MM.1S (cell line): ENCODE measurements at places on chromosomes 5 and 9.

DNA sequence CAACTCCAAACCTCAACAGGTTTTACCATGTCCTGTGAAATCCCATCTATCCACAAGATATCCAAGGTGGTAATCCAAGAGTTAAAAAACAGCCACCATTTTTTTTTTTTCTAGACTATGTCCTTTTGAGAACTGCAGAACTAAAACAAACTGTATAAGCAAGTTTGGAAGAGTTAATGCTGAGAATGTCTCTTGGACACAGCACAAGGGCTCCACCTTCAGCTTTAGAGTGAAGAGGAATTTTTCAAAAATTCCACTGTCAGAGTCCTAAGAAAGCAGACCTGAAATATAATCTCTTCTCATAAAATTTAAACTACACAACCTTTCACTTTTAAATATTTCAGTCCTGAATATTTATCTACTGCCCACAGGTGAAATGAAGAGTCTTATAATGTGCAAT, 167.8 kb upstream of the CCNG1 start:
- peak; percentile 63 for DNase-seq

GRCh38 chr9:4822057-4822456, 29.3 kb downstream of the RCL1 start:
- DNase-seq: no peak

GRCh38 chr5:102561894-102562760, 63.3 kb upstream of the SLCO6A1 start:
- peak; percentile 24 for DNase-seq

DNA sequence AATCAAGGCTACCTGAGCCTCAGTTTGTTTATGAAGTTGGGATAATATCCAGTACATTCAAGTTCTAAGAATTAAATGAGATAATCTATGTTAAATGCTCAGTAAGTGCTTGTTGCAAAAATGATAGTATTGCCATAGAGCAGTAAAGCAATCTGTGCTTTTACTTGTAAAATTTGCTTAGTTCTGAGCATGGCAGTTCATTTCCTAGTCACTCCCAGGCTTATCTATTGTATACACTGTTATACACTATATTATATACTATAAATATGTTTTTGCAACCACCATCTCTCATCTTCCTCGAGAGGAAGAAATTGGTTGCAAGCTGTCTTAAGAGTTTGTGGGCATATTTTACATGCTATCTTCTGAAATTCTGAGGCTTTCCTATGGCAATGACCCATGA, 63.4 kb downstream of the MTREX start:
- no peak for DNase-seq

- no peak for DNase-seq
Observed at GRCh38 chr9:12695474-12695873, 2.3 kb downstream of the TYRP1 start.

GRCh38 chr5:1507457-1507856, 16.3 kb downstream of the LPCAT1 start:
- DNase-seq: no peak

DNA sequence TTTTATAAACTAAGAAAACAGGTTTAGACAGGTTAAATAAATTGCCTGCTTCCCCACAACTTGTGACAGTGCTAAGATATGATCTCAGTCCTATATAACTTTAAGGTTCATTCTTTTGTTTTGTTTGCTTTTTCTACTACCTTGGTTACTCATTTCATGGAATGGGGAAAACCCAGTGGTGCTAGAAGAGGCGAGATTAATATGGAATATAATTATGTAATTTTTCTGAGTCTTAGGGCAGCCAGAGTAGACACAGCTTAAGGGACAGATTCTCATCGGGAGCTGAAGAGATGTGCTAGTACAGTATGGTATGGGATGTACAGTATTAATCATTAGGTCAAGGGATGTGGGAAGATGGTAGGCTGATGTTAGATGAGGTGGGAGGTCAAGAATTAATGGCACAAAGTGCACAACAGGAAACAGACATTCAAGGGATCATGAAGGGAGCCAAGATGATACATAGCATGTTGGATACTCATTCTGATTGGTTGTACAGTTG, 6.2 kb downstream of the TRIM32 start:
- no peak for DNase-seq

DNA sequence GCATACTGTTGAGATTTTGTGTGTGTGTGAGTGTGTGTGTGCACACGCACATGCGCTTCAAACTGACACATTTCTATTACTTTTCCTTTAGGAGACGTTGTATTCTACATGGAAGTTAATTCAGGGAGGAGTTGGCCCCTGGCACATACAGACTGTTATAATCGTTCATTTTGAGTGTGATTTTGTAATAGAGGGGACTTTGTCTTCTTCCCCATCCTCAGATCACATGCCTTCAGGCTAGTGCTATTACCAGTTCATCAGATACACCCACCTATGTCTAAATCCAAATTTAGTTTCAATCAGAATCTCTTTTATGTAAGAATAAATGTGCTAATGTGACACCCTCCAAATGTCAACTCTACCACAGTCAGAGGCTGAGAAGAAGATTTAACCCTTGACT, 90.2 kb downstream of the FBXO4 start:
- DNase-seq: no peak

- no peak for DNase-seq
Observed at GRCh38 chr9:129597355-129598088, 23.4 kb downstream of the C9orf50 start.

- DNase-seq: no peak
Observed at GRCh38 chr5:169719360-169720314, 82.6 kb downstream of the DOCK2 start.

DNA sequence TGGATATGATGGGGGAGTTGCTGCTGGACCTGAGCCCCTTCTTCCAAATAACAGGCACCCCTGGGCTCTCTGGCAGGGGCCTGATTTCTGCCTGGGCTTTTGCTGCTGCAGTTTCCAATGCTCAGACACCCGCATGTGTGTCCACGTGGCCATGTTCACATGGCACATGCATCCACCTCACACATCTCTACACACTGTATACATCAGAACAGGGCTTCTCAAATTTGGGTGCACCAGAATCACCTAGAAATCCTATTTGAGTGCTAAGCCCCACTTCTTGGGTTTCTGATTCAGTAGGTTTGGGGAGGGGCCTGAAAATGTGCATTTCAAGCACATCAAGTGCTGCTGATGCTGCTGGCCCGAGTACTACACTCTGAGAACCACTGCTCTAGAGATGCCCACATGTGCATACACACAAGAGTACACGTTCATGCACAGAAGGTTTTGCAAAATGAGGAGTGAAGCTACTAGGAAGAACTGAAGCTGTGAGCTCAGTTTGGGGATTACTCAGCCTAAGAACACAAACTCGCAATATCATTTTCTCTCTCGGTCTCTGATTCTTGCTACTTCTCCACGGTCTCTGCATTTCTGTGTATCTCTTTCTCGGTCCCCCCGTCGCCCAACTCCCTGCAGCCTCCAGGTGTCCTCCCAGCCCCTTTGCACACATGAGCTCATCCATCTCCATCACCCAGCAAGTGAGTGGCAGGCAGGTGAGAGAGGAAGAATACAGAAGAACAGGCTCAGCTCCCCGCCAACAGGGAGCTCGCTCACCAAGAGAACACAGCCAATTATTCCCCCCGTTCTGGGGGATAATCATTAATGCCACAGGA, 97.0 kb downstream of the PCDH1 start:
- no peak for DNase-seq

- DNase-seq: no peak
Observed at GRCh38 chr9:114093031-114093471, 6.0 kb downstream of the KIF12 start.

GRCh38 chr9:357560-357959, 142.9 kb downstream of the DOCK8 start:
- DNase-seq: no peak

DNA sequence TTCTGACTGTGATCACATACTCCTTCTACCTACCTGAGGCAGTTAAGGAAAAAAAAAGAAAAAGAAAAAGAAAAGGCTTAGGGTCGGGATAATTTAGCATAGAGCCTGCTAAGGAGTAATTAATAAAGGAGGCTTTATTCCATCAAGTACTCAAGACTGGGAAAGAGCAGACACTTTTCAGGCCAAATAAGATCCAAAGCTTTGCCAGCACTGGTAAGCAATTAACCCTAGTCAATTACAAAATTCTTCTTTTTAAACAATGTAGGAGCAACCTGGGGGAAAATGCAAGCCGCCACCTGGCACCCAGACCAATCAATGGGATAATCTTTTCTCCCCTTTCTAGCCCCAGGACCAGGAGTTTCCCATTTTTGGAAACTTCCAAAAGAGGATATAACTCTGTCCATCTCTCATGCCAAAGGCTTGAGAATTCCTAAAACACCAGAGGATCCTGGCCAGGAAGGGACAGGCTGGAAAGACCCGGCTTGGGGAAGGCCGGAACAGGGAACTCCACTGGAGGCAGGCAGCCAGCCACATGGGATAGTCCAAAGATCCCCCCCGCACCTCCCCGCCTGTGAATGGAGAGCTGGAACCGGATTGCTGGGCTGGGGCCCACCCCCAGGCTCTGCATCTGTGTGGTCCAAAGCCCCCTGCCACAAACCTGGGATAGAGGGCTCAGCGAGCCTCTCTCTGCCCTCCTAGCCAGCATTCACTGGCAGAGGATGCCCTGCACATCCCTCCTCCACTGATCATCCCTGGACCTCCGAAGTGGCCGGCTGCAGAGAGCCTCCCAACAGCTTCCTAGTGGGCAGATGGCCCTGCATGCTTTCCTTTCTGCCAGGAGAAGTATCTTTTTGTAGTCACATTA, 117.8 kb downstream of the ZNF354C start:
- no peak for DNase-seq

DNA sequence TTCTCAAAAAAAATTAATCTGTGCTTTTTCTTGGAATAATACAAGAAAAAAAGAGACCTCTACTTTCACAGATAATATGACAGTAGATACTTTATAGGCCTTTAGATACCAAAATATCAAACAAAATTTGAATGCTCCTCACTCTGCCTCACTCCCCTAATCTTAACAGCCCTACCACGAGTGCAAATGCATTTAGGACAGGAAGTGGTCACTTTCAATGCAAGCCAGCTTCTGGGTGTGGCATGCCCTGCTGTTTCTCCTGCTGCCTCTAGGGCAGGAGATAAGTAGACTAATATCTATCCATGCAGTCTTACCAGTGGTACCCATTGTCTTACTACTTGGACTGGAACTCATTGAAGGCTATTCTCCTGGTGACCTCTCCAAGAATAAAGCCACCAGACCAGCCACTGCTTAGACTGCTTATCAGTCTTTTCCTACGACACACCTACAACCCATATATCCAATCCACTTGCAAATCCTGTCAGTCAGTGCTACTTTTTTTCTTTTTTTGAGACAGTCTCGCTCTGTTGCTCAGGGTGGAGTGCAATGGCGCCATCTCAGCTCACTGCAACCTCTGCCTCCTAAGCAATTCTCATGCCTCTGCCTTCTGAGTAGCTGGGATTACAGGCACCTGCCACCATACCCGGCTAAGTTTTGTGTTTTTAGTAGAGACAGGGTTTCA, 23.0 kb downstream of the FRRS1L start:
- peak; percentile 81 for DNase-seq

- DNase-seq: no peak
Observed at GRCh38 chr5:57845025-57845424, 362.4 kb upstream of the ACTBL2 start.

DNA sequence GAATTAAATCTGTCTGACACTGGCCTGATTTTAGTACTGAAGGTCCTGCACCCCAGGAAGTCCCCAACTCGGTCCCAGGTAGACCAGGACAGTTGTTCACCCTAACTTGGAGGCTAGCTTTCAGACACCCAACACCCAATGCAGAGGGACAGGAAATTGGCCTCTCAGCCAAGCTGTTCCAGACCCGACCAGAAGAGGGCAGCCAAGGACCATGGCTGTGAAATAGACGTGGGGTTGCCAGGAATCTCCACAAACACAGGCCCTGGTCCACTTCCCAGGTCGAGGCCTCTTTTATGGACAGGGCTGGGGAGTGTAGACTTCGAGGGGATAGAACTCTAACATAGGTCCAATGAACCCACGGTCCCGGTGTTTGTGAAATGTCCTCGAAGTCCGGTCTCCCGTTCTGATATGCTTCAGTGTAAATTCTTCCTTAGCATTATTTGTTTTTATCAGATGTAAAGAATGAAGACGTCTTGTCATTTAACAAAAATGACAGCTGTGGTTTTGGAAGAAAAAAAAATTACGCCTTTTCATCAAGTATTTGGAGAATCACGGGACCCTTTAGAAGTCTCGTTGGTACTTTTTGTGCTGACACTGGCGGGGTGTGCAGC, 260.3 kb upstream of the ADAMTS16 start:
- peak; percentile 56 for DNase-seq

DNA sequence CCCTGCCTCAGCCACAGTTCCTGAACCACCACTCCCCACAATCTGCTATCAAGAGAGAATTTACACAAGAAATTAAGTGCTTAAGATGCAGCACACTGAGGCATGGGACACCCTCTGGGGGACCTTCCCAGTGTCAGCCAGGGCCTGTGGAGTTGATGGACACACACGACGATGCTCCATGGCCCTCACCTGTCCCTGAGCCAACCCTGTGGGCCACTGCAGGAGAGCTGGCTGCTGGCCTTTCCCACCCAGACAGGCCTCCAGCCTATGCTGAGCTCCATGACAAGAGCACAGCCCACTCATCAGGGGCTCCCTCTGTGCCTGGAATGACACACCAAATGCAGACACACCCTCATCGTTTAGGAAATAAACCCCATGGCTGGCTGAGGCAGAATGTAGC, 124.6 kb downstream of the ADAMTS16 start:
- no peak for DNase-seq

DNA sequence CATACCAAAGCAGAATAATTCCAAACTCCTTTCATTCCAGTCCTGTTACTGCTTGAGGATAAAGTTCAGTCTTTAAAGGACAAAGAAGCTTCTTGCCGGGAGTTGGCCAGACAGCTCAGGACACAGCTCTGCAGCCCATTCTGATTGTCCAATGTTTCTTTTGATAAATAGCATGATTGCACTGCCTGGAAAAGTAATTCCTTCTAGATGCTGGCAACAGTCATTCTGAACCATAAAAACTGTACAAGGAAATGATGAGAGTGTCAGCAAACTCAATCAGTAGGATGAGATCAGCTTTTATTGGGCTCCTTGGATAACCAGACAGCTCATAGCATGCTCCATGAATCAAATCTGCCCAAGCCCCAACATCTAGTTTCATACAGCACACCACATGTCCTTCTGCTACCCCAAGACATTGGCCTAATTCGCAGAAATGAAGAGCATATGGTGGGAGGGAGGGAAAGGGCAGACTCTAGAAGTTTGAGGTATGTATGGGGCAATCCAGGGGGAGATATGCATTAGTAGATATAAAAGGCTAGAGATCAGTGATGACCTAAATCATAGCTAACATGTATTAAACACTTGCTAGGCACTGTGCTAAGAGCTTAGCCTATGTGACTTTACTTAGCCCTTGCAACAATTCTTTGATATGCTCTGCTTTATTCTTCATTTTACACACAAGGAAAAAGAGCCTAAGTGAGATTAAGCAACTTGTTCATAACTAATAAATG, 219.9 kb upstream of the NREP start:
- DNase-seq: no peak

GRCh38 chr5:127563136-127563535, 45.7 kb downstream of the PRRC1 start:
- DNase-seq: no peak

GRCh38 chr5:139038613-139039305, 159.4 kb downstream of the SIL1 start:
- no peak for DNase-seq
